ENCODE measurements at places on chromosomes 13 and 19.
A peak's percentile ranks its signal among the peaks of the same experiment; 100 is the strongest.

- H3K36me3 ChIP-seq: no peaks in the 10 kb centered on the region
- no peak overlapping the region for H3K4me3 ChIP-seq
- no peak overlapping the region for H3K27ac ChIP-seq
- H3K27me3 ChIP-seq: no peaks in the 10 kb centered on the region
- no peaks in the 10 kb centered on the region for H3K4me1 ChIP-seq
Observed at GRCh38 chr19:41701401-41702075, 6.9 kb upstream of the CEACAM5 start.

GRCh38 chr19:5466814-5467291 lies 11.6 kb downstream of the ZNRF4 start:
- H3K27me3 ChIP-seq: no peaks in the 10 kb centered on the region
- H3K27ac ChIP-seq: no peak overlapping the region
- H3K36me3 ChIP-seq: no peaks in the 10 kb centered on the region
- DNase-seq: no peak
- H3K4me3 ChIP-seq: no peak overlapping the region

DNA sequence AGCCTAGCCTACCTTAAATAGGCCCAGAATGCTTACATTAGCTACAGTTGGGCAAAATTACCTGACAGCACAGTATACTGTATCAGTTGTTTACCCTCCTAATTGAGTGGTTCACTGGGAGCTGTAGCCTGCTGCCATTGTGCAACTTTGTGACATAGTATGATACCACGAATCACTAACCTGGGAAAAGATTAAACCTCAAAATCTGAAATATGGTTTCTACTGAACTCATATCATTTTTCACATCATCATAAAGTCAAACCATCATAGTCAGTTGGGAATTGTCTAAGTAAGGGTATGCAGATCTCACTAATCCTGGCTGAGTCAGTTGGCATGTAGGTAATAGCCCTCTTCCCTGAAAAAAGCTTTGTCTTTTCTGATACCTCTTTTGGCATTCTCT lies 9.2 kb downstream of the PAN3 start:
- no peaks in the 10 kb centered on the region for H3K4me1 ChIP-seq
- no peaks in the 10 kb centered on the region for H3K27me3 ChIP-seq
- no peak overlapping the region for H3K4me3 ChIP-seq
- H3K36me3 ChIP-seq: no peaks in the 10 kb centered on the region

GRCh38 chr13:26022538-26023292 lies 29.1 kb downstream of the SHISA2 start:
- no peak overlapping the region for H3K4me3 ChIP-seq
- no peak for DNase-seq
- H3K27ac ChIP-seq: no peak overlapping the region
- H3K36me3 ChIP-seq: no peaks in the 10 kb centered on the region
- H3K4me1 ChIP-seq: no peaks in the 10 kb centered on the region

- H3K36me3 ChIP-seq: no peaks in the 10 kb centered on the region
- H3K27me3 ChIP-seq: no peaks in the 10 kb centered on the region
- H3K4me1 ChIP-seq: no peaks in the 10 kb centered on the region
- H3K4me3 ChIP-seq: no peak overlapping the region
Observed at GRCh38 chr19:15539638-15540037, 31.3 kb downstream of the CYP4F22 start.

- H3K27me3 ChIP-seq: no peaks in the 10 kb centered on the region
- peak within 1 kb of the TSS; percentile 64 for H3K4me3 ChIP-seq
- no peak for DNase-seq
- no peaks in the 10 kb centered on the region for H3K4me1 ChIP-seq
- no peaks in the 10 kb centered on the region for H3K36me3 ChIP-seq
Observed at GRCh38 chr19:38319421-38320258, at the start of gene KCNK6. TSS of gene KCNK6 (plus strand) at chr19:38319845. CDS start at chr19:38319951, 106 bp downstream.
